Right renal pelvis (tissue), 4 donors: ENCODE measurements at places on chromosomes 1 and 21.
A peak's percentile ranks its signal among the peaks of the same experiment; 100 is the strongest.

- DNase-seq = no peak
These were observed 8.7 kb upstream of the OXCT2 start for GRCh38 chr1:39779821-39780220.

- DNase-seq = no peak
These were observed 891.8 kb upstream of the NCAM2 start for GRCh38 chr21:20106368-20106767.

- no peak for DNase-seq
These were observed 39.8 kb upstream of the LRP8 start for GRCh38 chr1:53367503-53368313.

- no peak for DNase-seq
These were observed 43.3 kb downstream of the GPR88 start for GRCh38 chr1:100581096-100581705.

DNA sequence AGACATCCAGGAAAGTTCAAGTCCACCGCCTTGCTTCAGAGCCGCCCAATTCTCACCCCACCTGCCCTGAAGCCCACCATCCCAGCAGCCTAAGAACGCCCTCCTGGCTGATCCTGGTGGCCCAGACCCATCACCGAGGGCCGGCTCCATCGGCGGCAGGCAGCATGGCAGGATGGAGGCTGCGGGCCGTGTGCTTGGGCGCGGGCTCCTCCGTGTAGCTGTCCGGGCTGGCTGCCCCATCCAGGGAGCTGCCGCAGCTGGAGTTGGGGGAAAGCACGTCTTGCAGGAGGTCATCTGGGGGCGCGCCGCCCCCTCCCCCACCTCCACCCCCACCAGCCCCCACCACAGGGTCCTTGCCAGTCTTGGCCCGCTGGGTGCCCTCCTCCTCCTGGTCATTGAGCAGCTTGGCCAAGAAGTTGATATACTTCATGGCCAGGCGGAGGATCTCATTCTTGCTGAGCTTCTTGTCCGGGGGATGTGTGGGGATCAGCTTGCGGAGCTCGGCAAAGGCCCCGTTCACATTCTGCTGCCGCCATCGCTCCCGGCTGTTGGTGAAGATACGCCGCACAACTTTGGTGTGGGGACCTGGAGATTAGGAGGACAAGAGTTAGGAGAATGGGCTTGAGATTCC lies 12.3 kb downstream of the TAL1 start:
- no peak for DNase-seq

GRCh38 chr1:153801028-153801625 lies 25.9 kb downstream of the SLC27A3 start:
- no peak for DNase-seq

- DNase-seq = no peak
These were observed 47.4 kb downstream of the CAMTA1 start for GRCh38 chr1:6832531-6833188.

GRCh38 chr1:243819438-243819839 lies 30.6 kb downstream of the AKT3 start:
- DNase-seq = no peak

DNA sequence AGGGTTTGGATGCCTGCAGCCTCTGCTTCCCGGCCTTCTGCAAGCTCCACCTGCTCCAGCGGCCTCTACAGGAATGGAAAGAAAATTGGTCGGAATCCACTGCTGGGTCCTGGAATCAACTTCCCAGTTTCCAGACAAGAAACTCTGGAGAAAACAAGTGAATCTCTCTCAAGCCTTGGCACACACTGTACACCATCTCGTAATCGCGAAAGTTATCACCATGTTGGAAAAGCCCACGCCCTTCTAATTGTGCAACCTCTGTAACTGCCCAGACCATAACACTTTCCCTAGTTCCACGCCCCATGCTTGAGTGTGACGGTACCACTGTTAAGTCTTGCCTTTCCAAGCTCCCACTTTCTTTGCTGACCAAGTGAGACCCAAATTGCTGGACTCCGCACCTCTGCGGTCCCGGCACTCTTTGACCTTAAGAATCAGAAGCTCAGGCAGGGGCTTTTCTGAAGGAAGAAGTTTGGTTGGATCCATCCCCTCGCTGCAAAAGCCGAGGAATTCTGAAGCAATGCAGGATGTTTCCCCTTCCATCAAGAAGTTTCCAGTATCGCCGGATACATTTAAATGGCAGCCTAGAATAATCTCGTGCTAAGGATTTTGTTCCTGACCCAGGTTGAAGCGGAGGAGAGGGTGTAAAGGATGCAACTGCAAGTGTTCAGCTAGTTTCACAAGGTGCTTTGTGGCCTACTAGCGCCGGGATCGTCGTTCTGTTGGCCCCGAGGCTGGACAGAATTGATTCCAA lies 6.2 kb downstream of the NR5A2 start:
- DNase-seq = no peak

DNA sequence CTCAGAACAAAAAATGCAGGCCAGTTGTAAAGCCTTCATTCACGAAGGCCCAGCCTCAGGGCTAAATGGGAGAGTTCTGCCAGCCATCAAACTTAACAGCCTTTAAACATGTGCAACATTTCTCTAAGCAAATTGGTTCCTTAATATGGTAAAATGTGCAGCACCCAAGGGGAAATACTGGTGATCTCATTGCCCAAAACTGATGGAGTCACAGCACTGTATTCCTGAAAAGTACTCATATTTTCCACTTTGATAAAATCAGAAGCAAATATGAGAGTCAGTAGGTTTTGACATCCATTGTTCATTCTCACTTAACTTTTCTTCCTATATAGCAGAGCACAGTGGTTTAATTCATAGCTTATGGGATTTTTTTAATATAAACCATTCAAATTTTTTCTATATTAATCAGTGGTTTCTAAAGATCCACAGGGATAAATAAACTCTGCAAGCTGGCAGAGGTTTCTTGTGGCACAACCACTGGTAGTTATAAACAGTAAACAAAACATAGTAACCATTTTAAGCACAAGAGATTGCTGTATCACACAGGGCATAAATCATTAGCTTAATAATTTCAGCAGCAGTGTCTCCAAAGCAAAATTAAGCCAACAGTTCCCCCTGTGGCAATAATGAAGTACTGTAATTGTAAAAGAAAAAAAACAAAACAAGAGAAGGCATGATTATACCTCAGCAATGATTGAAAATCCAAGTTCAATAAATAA lies 106.9 kb upstream of the LYPLAL1 start:
- no peak for DNase-seq

- DNase-seq = no peak
These were observed 7.2 kb upstream of the PTGER3 start for GRCh38 chr1:71054791-71055190.

- DNase-seq = no peak
These were observed 322.3 kb downstream of the DUSP10 start for GRCh38 chr1:221419513-221420095.

DNA sequence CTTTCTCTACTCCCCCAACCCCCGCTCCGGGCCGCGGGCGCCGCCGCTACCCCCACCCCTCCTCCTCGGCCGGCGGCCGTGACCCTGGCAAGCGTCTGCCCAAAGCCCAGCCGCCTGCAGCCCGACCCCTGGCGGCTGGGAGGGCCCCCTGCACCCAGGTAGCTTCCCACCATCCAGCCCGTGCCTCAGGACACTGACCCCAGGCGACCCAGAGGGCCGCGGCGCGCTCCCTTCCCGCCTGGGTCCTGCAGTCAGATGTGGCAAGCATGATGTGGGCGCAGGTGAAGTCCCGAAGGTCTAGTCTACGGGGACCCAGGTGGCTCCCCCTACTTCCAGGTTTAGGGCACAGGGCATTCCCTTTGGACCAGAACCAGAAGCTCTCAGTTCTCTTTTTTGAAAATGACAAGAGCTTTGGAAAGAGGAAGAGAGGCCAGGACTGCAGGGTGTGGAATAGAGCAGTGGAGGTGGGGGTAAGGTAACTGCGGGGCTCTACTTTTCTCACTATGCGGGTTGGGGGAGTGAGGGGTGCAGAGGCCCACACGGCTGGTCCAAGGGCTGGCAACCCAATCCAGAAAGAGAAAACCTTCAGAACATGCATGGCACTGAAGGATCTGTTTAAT lies at the start of gene DENND4B:
DENND4B (minus strand) TSS at position 97 of the 620 bp plus-strand sequence. CDS start 2,344 bp downstream, outside the sequence.
- DNase-seq = no peak

DNA sequence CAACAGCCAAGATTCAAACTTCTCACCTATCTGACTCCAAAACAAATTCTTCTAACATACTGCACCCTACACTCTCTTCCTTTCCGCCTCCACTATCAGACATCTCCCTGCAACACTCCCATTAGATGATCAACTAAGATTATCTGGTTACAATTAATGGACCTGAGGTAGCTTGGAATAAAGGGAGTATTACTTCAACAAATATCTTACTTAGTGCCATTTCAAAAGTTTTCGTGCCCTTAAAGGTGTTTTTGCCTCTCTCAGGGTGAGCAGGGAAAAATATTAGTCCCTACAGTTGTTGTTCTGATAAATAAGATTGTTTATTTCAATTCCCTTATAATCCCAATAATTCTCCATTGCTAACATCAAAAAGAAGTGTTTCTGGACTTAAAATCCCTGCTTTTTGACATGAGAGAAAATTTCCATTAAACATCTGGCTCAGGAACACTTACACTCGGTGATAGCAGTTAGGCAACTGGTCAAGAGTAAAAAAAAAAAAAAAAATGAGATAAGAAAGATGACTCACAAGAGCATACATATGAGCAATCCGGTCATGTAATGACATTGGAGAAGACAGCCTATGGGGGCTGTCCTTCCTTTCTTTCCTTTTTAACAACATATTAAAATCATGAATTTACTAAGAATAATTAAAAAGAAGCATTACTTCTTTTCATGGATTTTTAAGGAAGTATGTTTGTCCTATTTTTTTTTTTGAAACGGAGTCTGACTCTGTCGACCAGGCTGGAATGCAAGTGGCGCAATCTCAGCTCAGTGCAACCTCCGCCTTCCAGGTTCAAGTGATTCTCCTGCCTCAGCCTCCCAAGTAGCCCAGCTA lies 7.6 kb downstream of the RSBN1 start:
- no peak for DNase-seq

DNA sequence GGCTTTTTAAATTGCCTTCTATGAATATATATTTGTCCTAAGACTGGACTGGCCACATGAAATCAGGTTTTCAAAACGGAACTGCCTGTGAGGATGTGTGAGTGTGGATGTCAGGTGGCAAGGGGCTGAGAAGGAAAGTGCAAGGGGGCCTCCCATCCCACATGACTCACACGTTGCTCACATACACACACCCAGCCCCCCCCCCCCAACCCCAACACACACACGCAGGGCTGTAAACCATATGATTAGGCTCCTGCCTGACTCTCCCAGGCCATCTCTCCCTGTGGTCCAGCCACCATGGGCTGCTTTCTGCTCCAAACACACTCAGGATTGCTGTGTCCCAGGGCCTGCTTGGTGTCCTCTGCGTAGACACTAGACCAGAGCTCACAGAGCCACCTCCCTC lies 22.4 kb downstream of the DEGS1 start:
- DNase-seq = no peak

DNA sequence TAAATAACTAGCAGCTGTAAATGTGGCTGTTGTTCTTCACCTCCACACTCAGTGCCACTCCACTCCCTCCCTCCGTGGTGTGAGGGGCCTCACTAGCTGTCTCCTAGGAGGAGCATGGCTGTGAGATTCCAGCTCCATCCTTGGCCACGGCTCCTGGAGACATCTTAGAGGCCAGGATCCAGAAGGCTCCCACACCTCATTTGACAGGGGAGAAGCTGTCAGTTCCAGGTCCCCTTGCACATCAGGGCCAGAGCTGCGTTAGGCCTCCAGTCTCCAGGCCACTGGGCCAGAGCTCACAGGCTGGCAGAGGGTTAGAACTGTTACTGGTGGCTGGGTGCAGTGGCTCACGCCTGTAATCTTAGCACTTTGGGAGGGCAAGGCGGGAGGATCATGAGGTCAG lies 15.0 kb downstream of the PCSK9 start:
- DNase-seq = no peak

GRCh38 chr1:204405988-204406387 lies 5.6 kb downstream of the PPP1R15B start:
- DNase-seq = no peak

- no peak for DNase-seq
These were observed 56.2 kb upstream of the PRRC2C start for GRCh38 chr1:171429137-171429536.

- no peak for DNase-seq
These were observed 18.2 kb upstream of the STMN1 start for GRCh38 chr1:25924454-25924853.

DNA sequence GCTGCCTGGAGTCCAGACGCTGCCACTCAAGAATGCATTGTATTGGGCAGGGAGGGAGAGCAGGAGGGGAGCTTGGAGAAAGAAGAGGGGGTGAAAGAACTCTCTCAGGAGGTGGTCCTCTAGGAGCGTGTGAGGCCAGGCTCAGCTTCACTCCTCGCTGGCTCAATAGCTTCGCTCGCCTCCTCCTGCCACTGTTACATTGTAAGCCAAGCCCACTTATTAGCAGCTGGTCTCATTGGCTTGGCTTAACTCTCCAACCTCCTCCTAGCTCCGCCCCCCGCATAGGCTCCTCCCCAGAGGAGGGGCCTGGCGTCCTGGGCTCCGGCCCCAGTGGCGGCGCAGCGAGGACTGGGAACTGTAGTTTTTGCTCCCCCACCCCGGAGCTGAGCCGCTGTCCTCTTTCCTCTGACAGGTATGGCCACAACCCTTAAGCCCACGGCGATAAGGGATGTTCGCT lies at the start of gene KCNN3:
KCNN3 (minus strand) TSS at position 167 of the 457 bp plus-strand sequence. CDS start 317 bp downstream, outside the sequence.
- DNase-seq = peak; percentile 88

- DNase-seq = no peak
These were observed 152.2 kb downstream of the PEX14 start for GRCh38 chr1:10626791-10627410.
